Activated CD8-positive, alpha-beta memory T cell treated with anti-CD3 and anti-CD28 coated beads, Interleukin-2, amount 50 U/mL, for 4 hours (primary cell): ENCODE measurements at places on chromosomes 6 and 20.

DNA sequence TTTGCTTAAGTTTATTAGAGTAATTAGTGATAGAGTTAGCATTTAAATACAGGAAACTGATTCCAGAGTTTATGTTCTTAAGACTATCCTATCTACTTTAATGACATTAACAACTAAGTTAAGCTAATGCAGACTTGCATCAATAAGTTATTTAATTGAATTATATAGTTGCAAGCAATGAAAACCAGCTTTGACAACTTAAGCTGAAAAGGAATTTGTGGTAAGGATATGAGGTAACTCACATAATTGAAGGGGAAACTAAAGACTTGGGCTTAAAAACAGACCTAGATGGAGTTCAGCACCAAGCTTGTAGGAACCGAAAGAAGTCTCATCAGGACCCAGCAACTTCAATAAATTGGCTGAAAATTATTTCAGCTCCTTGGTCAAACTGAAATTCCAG lies 222.3 kb downstream of the IBTK start:
- no peak for DNase-seq

- no peak for DNase-seq
Observed at GRCh38 chr6:84867521-84867920, 103.1 kb upstream of the TBX18 start.

- DNase-seq = no peak
Observed at GRCh38 chr6:5744497-5744896, 262.2 kb downstream of the NRN1 start.

DNA sequence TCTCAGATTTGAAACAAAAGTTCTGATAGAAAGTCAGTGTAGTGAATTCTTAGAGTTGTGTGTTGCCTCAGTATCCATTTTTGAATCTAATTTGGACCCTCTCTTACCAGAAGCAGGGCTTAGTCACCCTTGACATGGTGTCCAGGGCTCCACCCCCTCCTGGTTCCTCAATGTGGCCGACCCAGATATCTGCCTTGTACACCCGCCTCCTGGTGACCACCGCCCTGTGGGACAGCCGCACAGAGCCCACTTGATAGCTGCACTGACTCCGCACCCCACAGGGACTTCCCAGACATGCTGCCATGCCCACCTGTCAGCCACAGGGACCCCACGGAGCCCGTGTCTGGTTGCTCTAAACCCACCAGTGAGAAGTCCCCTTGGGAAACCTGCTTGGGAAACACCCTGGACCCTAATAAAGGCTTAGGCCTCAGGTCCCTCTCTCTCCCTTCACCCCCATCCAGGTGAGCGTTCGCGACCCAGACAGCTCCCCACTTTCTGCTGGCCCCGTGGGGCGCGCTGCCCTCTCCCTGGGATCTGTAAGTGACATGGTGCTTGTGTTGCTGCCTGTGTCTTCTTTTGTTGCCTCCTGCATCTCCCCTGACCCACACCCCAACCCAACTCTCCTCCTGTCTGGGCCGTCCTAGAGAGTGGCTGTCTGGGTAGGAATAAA lies 47.2 kb upstream of the SYNDIG1 start:
- no peak for DNase-seq

DNA sequence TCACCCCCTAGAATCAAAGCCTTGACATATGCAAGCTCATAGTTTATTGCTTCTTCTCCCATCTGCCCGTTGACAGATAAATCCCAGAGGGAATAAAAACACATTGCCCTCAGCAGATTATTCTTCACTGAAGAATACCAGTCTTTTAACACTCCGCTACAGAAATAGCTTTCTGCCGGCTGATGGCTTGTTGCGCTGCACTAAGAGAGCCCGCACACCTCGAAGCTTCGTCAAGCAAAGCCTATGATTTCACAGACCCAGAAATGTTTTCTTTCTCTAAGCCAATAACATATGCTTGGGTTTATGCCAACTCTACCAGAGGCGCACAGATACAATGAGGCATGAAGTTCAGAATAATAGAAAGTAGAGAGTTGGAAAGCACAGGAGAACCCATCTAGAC lies 208.9 kb upstream of the FOXQ1 start:
- no peak for DNase-seq

- no peak for DNase-seq
Observed at GRCh38 chr20:40659567-40659966, 29.5 kb downstream of the MAFB start.

DNA sequence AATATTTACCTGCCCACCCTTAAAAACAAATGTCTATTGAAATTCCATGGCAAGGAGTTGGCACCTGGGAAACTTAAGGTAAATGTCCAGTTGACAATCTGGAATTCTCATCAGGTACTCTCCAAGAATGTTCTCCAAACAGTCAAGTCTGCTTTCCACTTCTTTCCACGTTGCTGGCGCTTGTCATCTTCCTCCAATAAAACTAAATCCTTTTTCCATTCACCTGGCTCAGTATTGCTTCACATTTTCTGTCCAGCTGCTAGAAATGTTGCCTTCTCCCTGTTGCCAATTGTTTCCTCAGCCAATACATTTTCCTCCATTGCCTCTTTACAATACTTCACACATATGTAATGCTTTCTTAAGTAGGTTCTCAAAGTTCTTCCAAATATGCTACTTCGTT lies 1288.1 kb upstream of the MAP3K7 start:
- no peak for DNase-seq

DNA sequence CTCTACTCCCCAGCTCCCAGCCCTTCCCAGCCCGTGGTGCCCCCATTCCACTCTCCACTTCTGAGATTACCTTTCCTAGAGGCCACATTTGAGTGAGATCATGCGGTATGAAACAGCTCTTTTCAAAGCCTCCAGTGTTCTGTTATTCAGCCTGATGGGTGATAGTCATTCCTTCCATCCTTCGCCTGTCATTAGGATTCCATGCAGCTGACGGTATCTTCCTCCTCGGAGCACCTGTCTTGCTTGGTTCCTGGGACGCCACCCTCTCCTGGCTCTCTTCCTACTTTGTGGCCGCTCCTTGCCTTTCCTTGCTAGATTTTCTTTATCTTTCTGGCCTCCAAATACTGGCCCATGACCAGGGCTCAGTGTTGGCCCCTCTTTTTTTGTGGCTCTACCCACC lies 137.0 kb downstream of the ARID1B start:
- no peak for DNase-seq

DNA sequence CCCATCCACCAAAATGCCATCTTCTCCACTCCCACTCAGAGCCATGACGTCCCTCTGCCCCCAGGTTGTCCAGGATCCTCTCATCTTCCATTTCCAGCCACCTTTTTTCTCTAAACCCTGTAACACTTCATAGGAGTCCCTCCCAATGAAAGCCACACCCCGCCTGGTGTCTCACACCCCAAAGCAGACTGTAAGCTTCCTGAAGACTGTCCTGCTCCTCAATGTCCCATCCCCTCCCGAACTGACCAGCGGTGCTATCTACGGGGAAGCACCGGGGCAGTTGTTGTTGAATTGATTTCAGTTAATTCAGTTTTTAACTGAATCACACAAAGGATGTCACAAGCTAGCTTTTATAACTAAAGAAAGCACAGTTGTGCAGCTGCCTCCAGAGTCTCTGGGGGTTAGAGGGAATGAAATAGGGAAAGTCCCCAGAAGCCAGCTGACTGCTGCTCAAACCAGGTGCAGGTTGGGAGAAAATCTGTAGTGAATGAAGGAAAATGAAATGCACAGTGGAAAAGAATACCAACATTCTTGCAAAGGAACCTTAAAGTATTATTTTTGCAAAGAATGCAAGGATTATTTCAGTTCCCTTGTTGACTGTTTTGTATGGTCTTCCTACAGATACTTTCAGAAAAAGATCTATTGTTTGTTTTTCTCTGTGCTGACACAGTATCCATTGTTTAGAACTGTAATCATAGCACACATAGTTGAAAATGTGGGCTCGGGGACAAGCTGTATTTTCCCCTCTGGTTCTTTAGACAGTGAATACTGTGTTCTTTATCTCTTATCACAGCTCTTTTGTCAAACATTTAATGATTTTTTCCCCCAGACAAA lies 222.6 kb upstream of the QKI start:
- DNase-seq = no peak

DNA sequence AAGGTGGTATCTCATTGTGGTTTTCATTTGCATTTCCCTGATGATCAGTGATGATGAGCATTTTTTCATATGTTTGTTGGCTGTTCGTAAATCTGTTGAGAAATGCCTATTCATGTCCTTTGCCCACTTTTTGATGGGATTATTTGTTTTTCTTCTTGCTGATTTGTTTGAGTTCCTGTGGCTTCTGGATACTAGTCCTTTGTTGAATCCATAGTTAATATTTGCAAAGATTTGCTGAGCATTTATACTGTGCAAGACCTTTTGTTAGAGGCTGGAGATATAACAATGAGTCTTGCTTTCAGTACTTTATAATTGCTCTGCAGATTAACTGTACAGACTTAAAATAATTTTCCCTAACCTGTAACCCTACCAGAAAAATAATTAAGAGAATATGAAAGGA lies 35.6 kb downstream of the PDE7B start:
- DNase-seq = no peak

GRCh38 chr6:15509335-15509933 lies 153.4 kb downstream of the DTNBP1 start:
- DNase-seq = no peak

- DNase-seq = no peak
Observed at GRCh38 chr6:165110860-165111259, 198.5 kb downstream of the C6orf118 start.

- no peak for DNase-seq
Observed at GRCh38 chr6:109393157-109393885, 11.1 kb upstream of the CD164 start.

GRCh38 chr6:16238057-16238962 lies at the start of gene GMPR:
TSS of gene GMPR (plus strand) at chr6:16238587. CDS start at chr6:16238694, 107 bp downstream.
- peak; percentile 78 for DNase-seq

DNA sequence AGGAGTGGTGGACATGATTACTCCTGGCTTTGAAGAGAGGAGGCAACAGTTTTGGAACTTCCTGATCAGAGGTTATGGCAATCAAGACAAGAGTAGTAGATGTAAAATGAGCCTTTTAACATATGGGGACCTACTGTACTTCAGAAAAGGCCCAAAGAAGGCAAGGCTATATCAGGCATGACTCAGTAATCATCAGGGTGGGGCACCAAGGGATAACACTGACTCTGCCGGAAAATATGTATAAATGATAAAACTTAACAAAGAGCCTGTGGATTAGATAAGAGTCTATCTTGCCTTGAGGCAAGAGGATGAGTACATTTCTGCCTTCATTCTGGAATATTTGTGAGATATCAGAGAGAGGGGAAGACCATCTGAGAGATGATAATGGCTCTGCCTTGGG lies 1389.9 kb upstream of the MAP3K7 start:
- no peak for DNase-seq

- no peak for DNase-seq
Observed at GRCh38 chr20:47263080-47263464, 93.4 kb downstream of the ZMYND8 start.

- DNase-seq = no peak
Observed at GRCh38 chr6:143486752-143487151, 24.8 kb downstream of the FUCA2 start.

- DNase-seq = no peak
Observed at GRCh38 chr6:112362027-112362795, 15.1 kb downstream of the RFPL4B start.

DNA sequence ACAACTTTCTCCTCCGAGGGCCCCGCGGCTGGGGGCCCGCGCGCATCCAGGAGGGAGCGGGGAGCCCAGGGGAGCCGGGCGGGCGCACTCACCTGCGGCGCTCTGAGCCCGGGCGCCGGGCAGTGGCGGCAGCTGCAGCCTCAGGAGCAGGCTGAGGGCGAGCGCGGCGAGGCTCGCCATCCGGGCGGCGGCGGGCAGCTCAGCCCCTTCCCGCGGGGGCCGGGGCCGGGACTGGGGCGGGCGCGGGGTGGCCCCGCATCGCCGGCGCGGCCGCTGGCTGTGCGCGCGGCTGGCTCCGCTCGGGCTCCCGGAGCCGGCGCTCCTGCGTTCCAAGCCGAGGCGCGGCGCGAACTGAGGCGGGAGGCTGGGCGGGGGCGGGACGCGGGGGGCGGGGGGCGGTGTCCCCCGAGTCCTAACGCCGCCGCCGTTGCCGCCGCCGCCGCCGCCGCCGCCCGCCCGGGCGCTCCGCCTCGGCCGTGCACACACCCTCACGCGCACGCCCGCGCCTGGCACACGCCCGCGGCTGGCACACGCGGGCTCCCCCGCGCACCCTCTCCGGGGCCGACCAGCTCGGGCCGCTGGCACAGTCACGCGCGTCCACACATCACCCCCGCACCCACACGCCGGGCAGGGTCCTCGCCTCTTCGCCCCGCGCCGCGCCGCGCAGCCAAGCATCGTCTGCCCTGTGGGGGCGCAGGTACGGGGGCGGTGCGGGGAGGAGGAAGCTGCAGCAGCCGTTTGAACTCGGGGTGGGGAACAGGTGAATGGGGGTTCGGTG lies at the start of gene PTPRT:
TSS of gene PTPRT (minus strand) at position 353 of the 778 bp plus-strand sequence. CDS start at position 180, 173 bp downstream.
- no peak for DNase-seq

- no peak for DNase-seq
Observed at GRCh38 chr20:49526056-49526455, 41.9 kb downstream of the PTGIS start.

DNA sequence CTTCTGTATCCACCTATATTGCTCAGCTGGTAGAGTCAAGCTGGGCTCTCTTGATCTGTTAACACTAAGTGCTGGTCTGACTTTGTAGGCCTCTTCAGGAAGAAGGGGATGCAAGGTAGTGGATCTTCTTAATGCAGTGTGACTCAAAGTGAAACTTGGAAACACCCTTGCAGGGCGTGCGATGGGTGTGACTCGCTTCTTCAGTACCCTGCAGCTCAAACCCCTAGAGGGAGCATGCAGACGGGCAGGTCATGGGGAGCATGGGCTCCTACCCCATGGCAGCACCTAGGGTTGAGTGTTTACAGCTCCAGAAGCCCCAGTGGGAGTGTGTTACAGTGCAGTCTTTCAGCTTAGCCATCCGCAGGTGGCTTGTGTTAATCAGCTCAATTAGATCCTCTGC lies 757 bp upstream of the SAMD3 start:
- peak; percentile 52 for DNase-seq

GRCh38 chr6:163302747-163303146 lies 111.8 kb upstream of the QKI start:
- DNase-seq = no peak

DNA sequence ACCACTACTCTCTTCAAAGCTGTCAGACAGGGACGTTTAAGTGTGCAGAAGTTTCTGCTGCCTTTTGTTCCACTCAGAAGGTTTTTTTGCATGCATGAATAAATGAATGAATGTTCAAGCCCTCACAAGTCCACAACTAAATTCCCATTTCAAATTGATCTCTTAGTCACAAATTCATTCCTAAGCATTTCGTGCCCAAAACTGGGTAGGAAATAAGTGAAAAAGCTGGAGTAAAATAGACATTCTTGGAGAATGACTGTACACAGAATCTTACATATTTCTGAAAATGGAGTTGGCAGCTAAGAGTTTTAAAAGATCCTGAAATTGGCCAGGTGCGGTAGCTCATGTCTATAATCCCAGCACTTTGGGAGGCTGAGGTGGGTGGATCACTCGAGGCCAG lies 117.6 kb downstream of the PERP start:
- no peak for DNase-seq

- no peak for DNase-seq
Observed at GRCh38 chr6:3458706-3459421, 2.0 kb upstream of the SLC22A23 start.
